ENCODE measurements at places on chromosomes 1 and 21.

DNA sequence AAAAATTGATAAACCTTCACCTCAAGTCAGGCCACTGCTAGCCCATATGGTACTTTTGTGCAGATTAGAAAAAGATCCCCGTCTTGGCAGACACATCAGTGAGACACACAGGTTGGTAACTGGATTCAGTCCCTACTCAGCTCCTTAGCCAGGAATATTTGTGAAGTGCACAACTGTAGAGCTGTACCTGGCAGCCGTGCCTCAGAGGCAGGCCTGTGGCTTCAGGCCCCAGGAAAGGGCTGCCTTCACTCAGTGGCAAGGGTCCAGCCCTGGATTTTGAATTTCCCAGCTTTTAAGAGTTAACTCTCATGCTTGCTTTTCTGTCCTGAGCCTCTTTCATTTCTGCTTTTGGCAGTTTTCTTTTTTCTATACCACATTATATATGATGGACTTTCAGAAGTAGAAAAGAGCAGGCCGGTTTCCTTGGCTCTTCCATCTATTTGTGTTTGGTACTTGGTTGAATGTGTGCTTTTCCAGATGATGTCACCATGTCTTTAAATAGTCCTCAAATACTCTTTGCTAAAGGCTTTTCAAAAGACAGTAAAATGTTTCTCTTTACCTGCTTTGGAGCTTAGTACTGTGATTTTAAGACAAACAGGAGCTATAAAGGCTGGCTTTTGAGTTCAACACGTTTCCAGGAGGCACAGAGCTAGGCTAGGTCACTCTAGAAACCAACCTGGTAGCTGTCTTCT lies 186.6 kb downstream of the AK5 start:
- no peak for DNase-seq

DNA sequence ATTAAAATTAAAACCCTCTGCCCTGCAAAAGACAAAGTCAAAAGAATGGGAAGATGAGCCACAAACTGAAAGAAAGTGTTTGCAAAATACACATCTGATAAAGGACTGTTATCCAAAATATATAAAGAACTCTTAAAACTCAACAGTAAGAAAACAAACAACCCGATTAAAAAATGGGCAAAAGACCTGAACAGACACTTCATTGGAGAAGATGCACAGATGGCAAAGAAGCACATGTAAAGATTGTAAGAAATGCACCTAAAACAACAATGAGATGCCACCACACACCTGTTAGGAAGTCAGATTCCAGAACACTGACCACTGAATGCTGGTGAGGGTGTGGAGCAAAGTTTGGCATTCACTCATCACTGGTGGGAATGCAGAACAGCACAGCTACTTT lies 24.6 kb upstream of the POFUT2 start:
- DNase-seq = no peak

DNA sequence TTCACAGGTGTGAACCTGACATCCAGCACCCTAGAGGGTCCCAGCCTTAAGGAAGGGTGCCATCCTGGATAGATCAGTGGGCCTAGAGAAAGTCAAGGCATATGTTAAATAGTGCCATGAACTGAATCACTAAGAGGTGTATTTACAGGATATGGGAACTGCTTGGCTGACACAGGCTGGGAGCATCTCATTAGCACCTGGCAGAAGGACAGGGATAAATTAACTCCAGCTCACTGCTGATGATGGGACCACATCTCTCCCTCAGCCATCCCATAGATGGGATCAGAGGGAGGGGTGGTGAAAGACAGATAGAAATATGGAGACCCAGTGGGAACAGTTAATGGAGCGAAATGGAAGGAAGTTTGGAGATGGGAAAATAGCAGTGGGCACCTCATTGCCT lies 122.0 kb downstream of the IGSF21 start:
- DNase-seq = no peak

DNA sequence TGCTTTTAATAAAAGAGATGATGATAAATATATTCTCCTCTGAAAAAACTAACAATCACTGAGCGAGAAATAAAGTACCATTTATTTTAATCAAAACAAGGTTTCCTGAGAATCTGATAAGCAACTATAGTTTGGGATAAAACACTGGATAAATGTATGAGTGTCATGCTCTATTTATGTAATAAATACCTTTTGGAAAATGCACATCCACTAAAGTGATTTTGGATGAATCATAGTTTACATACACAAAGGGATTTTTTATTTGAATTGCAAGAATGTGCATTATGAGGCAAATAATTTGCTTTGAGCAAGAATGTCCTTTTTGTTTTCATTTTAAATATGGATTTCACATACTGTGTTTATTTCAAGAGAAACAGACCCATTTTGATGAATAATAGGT lies 1483.5 kb downstream of the MRPL39 start:
- DNase-seq = no peak

DNA sequence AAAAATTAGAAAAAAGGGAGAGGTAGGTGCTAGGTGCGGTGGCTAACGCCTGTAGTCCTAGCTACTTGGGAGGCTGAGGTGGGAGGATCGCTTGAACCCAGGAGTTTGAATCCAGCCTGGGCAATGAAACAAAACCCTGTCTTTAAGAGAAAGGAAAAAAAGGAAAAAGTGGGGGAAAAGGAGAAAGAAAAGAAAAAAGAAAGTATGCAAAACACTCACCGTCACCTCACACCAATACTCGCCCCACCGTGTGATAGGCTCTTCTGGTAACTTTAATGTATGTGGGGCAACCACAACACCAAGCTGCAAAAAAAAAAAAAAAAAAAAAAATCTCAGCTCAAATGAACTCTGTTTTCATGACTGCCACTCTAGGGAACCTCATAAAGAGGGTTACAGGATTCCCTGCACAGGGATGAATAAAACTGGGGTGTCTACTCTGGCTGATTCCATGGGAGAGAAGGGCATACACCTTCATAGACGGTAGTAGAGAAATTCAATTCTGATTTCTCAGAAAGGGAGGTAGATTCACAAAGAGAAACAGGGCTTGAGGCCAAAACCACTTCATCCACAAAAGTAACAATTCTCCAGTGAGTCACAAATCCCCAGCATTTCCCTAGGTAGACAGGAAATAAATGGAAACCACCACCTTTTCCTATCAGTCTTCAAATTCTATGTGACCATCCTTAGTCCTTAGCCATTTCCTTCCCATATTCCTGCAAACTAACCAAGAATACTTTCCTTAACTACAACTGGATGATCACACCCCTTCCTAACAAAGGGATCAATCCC lies 2.5 kb downstream of the MRPL9 start:
- DNase-seq = no peak

DNA sequence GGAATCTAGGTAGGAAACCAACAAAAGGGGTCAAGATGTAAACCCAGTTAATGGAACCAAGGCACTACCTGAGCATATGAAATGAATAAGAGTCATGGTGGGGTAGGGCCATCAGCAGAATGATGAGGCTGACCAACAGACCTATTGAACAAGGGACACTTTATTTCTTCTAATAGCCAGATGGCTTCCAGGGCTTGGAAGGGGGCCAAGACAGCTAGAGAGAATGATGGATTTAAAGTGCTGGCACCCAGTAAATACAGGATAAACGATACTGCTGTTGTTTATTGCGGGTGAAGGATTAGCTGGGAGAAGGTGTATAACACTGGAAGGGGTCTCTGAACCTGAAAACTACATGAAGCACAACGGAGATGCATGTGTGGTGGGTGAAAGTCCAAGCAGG lies 15.6 kb downstream of the DDAH1 start:
- DNase-seq = no peak

DNA sequence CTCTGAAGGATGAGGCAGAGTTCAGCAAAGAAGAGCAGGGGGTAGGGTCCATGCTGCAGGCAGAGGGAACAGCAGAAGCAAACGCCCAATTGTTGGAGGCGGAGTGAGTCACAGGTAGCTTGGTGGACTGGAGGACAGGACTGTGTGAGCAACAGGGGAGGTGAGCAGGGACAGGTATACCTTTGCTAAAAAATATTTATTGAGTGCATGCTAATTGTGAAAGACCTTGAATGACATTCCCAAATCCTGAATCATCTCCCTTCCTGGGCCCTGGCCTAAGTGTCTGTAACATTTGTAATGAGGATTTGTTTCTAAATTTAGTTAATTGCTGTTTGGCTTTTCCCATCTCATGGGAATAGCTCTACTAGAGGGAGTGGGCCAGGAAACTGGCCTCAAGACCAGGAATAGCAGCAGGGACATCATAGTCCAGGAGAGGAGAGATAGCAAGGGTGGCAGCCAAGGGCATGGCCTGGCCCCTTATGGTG lies 123.7 kb downstream of the FOXD2 start:
- DNase-seq = no peak

GRCh38 chr1:118077331-118078045 lies 107.5 kb downstream of the SPAG17 start:
- no peak for DNase-seq

- DNase-seq = no peak
Observed at GRCh38 chr1:70092526-70092925, 112.9 kb downstream of the LRRC40 start.

- no peak for DNase-seq
Observed at GRCh38 chr1:183585038-183585437, 5.2 kb downstream of the NCF2 start.

- no peak for DNase-seq
Observed at GRCh38 chr1:169193191-169193850, 86.8 kb downstream of the ATP1B1 start.

DNA sequence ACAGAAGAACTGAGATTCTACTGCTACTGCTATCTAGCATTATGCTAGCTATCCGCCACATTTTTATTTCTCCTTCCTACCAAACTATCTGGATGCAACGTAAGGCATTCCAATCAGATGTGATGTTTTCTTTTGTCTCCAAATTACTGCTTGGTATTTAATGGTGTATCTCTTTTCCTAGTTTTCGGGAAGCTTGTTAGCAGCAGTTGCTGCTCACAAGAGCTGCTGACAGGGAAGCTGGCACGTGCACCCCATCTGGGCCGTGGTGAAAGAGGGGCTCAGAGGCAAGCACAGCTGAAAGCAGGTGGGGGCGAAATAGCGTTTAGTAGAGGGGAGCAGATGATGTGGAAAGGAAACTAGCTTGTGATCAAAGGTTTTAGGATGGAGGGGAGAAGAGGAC lies 57.3 kb downstream of the JAK1 start:
- no peak for DNase-seq

DNA sequence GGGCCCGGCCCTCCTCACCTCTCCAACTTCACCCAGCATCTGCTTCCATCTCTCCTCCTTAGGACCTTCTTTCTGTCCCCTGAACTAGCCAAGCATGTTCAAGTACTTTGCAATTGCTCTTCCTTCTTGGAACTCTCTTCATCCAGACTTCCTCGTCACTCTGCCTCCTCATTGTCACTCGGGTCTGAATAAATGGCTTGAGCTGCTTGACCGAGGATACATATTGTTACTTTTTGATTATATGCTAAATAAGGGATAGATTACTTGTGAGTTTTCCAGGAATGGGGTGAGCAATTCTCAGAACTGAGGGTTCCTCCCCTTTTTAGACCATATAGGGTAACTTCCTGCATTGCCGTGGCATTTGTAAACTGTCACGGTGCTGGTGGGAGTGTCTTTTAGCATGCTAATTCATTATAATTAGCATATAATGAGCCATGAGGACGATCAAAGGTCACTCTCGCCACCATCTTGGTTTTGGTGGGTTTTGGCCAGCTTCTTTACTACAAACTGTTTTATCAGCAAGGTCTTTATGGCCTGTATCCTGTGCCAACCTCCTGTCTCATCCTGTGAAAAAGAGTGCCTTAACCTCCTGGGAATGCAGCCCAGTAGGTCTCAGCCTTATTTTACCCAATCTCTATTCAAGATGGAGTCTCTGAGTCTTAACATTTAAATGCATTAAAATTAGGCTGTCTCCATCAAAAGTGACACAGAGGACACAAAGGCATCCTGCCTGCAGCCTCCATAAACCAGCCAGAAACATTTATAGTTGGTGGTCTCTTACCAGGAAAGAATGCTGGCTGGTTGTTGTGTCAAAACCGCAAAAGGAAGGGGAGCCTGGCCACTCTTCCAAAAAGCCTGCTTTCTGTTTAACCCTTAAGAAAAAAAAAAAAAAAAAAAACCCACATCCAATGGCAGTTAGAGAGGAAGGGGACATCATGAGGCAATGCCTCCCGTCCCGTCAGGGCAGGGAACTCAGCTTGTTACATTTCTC lies 179.3 kb downstream of the KAZN start:
- DNase-seq = no peak

DNA sequence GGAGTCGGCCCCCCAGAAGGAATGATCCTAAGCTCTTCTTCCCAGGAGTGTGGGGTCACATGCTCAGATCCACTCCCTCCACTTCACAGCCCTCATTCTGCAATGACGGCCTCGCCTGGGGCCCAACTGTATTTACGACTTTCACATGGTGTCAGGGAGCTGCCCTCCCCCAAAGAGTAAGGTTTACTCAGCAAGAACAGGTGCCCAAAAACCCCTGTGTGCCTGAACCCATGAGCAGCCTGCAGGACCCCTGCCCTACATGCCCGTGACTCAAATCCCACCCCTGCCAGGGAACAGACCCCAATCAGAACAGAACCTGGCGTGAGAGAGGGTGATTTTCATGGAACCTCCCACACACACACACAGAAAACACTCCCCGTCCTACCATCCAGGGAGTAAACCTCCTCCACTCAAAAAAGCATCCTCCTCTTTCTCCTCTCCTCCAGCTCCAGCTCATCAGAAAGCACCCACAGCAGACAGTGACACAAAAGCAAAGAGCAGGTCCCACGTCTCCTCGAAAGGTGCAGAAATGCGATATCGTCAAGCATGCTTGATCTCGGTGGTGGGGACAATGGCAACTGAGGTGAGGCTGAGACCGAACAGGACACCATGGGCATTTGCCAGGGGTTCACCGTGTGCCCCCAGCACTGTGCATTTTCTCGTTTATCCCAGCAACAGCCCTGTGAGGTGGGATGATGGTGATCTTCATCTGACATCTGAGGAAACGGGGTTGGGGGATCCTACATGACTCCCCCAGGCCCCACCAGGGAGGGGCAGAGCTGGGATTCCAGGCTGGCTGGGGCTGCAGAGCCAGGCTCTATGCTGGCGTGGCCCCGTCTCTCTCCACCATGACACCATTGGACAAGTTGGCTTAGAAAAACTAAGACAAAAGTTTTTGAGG lies 397.9 kb downstream of the NPHP4 start:
- DNase-seq = no peak

- no peak for DNase-seq
Observed at GRCh38 chr1:188949701-188950100, 1528.0 kb downstream of the BRINP3 start.

- no peak for DNase-seq
Observed at GRCh38 chr1:107414550-107414949, 273.7 kb downstream of the NTNG1 start.

- DNase-seq = no peak
Observed at GRCh38 chr1:37919277-37919676, 27.6 kb downstream of the INPP5B start.

DNA sequence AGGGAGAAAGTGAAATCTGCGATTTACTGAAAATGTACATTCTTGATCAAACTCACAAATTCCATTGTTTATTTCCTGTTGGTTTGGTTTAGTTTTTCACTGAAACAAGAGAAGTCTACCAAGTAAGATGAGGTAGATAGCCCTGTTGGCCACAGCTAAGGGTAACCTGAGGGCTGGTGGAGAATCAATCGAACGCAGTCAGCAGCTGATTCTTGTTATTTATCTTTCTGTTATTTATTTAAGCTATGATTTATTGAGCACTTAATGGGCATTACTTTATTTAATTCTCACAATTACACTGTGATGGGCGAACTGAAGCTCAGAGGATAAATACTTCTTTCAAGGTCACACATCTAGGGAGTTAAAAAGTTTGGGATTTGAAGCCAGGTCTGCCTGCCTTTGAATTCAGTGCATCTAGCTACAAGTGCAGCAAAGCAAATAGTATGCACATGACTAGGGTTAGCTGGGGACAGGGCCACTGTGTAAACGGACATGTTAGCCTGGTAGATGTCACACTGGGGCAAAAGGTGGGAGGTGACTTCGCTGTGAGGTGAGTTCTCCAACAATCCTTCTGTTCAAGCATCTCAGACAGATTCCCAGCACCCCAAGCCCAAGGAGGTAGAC lies 106.5 kb upstream of the GADD45A start:
- no peak for DNase-seq
